ENCODE measurements at places on chromosomes 1 and 21. TPM values are rescaled to one million over a fixed set of nuclear protein-coding genes. Genes with fewer than 3 reads are reported as not detected.
A peak's percentile ranks its signal among the peaks of the same experiment; 100 is the strongest.

DNA sequence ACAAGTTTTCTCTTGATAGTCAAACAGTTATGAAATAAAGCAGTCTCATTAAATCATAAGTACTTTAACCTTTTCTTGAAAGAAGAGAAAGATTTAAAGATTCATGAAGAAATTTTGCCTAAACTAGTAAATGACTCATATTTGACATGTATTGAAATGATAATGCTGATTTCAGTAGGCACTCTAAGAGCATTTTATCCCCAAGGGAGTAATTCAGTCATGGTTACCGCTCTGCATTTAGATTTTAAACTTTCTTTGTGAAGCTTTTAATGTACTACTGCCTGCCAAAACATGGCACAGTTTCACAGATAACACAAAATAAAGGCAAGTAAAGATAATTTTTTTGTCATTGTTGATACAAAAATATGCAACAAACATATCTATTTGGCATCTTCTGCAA is 6.8 kb downstream of the USH2A start:
- no peaks in the 10 kb centered on the region for H3K4me1 ChIP-seq
- H3K36me3 ChIP-seq, result no peaks in the 10 kb centered on the region
- H3K27me3 ChIP-seq, result no peaks in the 10 kb centered on the region
- no peak for DNase-seq
- no peak overlapping the region for H3K4me3 ChIP-seq

- H3K27ac ChIP-seq, result no peak overlapping the region
- no peak overlapping the region for H3K4me3 ChIP-seq
- H3K27me3 ChIP-seq, result no peaks in the 10 kb centered on the region
- peaks cover 7% of the 10 kb centered on the region for H3K4me1 ChIP-seq
- DNase-seq, result no peak
These were observed 17.6 kb downstream of the INTS3 start for GRCh38 chr1:153745417-153745816.

Gene RER1
- 97.0 TPM for total RNA-seq

DNA sequence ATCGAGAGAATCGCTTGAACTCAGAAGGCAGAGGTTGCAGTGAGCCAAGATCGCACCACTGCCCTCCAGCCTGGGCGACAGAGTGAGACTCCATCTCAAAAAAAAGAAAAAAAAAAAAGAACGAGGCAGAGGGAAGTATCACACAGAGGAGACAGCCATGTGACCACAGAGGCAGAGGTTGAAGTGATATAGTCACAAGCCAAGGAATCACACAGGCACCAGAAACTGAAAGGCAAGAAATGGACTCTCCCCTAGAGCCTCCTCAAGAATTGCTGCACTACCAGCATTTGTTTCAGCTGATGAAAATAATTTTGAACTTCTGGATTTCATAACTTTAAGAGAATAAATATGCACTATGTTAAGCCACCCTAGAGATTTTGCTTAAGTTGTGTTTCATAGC is 459.6 kb downstream of the PTPRC start:
- no peaks in the 10 kb centered on the region for H3K27me3 ChIP-seq
- DNase-seq, result no peak
- H3K4me1 ChIP-seq, result no peaks in the 10 kb centered on the region
- no peak overlapping the region for H3K27ac ChIP-seq
- H3K36me3 ChIP-seq, result no peaks in the 10 kb centered on the region

DNA sequence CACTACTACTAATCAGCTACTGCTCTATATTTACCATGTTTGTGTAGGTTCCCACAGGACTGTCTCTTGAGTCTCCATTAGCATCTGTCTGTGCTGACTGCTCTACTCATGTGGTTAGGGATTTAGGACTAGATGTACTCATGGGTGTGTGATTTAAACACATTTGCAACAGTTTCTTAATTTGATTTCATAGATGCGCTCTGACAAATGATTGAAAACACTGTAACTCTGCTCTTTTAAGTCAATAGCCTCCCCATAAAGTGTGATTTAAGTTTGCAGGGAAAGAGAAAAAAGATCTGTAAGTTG is 809.3 kb downstream of the NCAM2 start:
- H3K4me3 ChIP-seq, result no peak overlapping the region
- no peak overlapping the region for H3K27ac ChIP-seq
- H3K36me3 ChIP-seq, result no peaks in the 10 kb centered on the region
- DNase-seq, result no peak
- no peaks in the 10 kb centered on the region for H3K27me3 ChIP-seq
- H3K4me1 ChIP-seq, result no peaks in the 10 kb centered on the region

Gene C1QA
- total RNA-seq, result 83.7 TPM

Gene ADCY10
- total RNA-seq, result 1.4 TPM

Gene B3GALT5
- total RNA-seq, result 0.64 TPM

DNA sequence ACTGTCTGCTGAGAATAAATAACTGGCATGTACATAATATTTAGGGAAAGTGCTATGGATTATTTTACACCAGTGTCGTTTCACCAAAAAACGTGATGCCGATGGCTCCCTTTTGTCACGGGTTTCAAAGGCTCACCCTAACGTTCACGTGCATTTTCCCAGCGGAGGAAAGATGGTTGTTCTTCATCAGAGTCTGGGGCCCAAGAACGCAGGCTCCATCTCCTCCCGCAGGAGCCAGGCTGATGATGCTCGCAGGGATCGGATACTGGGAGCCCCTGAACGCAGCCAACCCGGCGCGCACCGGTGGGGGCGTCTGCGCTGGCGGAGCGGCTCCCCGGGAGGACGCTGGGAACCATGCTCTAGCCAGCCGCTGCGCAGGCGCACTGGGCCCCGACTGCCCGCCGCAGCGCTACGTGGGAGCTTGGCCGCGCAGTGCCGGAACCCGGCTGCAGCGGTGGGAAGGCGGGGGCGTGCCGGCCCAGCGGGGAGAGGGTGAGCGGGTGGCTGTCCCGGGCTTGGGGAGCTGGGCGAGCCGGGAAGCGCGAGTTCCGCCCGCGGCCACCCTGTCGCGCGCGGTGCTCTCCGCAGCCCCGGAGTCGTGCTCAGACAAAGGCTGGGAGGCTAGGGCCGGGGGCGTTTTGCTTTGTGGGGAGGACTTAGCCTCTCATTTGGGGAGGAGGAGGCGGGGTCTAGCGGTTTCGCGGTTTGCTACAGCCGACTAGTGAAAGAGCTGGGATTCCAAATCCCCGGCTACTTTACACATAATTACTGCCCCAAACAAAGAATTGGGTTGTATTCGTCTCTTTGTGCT is at the start of gene ZFP69B:
ZFP69B (plus strand) TSS at position 793 of the 811 bp plus-strand sequence. CDS start 486 bp downstream, outside the sequence.
- H3K27me3 ChIP-seq, result no peaks in the 10 kb centered on the region

Gene SPATA45
- not detected for total RNA-seq

DNA sequence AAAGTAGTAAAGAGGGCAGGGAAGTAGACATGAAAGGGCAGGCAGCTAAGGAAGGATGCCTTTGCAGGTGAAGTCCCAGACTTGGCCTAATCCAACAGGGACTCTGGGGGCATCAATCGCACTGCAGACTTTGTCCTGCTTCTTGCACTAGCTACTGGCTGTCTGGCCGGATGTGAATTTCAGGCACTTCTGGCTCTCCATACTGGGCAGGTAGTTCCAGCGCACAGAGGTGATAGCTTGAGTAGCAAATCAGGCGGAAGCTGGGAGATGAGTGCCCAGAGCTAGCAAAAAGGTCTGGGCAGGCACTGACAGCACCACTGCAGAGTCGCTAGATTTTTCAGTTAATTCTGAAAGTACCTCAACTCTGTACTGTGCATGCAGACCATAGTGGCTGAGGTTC is 997 bp downstream of the RSPH1 start:
- no peak overlapping the region for H3K4me3 ChIP-seq
- DNase-seq, result no peak

DNA sequence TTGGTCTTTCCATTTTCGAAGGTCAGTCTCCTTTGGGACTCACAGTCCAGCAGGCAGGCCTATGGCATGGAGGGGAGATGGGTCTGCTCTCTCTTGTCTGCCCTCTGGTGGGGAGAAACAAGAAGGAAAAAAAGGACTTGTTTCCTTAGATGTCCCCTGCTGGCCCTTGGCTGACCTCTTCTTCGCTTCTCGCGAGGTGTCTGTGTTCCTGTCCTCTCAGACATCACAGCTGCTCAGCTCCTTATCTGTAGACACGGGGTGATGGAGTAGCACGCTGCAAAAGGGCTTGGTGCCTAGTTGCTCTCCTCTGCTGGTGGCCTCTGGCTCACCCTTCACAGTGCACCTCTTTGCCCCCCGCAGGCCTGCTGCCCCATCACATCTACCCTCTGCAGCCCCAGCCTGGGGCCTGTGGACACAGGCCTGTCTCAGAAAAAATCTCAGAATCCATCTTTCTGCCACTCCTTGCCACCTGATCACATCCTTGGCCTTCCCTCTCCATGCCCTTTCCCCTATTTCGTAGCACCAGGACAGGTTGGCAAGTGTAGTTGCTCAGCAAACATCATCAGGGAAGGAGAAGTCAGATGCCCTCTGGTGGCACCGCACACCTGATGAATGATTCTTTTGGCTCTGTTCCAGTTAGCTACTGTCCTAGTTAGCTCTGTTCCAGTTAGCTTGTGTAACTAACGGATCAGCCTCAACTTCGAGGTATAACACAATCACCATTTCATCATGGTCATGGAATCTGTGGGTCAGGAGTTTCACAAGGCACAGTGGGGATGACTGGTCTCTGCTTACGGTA is 18.7 kb upstream of the AK2 start:
- H3K27me3 ChIP-seq, result no peaks in the 10 kb centered on the region
- H3K4me3 ChIP-seq, result no peak overlapping the region
- H3K27ac ChIP-seq, result peak overlapping the region; percentile 38
- no peaks in the 10 kb centered on the region for H3K36me3 ChIP-seq
